Cortex of kidney (tissue), 1 donor: ENCODE measurements at places on chromosomes 13 and 19.

DNA sequence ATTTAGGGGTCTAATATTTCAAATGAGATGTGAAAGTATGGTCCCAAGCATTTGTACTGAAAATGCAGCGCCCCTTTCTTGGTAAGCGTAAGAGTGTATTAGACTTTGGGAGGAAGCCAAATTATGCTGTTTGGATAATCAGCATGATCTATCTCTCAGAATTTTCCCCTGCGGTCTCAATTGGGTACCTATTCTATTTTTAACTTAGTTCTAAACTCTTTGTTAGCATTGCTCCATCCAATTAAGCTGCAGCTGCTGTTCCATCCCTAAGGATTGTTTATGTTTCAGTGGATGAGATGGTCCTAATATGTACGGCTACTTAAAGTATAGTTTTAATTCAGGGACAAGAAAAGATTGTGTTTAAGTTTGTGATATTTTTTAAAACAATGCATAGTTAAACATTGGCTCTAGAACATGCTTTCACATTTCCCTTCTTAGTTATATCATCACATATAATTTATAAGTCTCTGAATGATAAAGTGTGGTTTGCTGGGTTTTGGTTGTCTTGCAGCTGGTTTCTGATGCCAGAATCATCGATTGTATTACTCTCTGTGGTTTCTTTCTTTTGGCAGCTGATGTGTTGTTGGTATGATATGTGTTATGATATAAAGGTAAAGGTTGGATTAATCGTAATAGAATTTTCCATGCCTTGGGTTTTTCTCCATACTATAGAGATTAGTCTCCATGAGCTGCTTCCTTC, 15.0 kb downstream of the POLR1D start:
- no peak for DNase-seq

- no peak for DNase-seq
Observed at GRCh38 chr13:42047561-42048341, 697 bp upstream of the DGKH start.

DNA sequence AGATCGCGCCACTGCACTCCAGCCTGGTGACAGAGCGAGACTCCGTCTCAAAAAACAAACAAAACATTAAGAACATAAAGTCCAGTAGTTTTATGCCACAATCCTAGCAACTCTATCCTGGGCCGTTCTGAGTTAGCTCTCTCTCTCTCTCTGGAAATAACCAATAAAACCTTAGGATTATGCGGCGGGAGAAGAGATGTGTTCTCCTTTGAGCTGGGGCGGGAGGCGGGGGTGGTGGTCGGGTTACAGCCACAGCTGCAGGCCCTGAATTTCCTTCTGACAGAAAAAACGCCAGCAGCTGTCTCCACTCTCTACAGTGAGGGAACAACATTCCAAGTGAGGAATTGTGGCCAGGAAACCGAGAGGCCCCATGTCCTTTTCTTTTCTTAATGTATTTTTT, 9.1 kb upstream of the PNMA8A start:
- DNase-seq, result no peak

DNA sequence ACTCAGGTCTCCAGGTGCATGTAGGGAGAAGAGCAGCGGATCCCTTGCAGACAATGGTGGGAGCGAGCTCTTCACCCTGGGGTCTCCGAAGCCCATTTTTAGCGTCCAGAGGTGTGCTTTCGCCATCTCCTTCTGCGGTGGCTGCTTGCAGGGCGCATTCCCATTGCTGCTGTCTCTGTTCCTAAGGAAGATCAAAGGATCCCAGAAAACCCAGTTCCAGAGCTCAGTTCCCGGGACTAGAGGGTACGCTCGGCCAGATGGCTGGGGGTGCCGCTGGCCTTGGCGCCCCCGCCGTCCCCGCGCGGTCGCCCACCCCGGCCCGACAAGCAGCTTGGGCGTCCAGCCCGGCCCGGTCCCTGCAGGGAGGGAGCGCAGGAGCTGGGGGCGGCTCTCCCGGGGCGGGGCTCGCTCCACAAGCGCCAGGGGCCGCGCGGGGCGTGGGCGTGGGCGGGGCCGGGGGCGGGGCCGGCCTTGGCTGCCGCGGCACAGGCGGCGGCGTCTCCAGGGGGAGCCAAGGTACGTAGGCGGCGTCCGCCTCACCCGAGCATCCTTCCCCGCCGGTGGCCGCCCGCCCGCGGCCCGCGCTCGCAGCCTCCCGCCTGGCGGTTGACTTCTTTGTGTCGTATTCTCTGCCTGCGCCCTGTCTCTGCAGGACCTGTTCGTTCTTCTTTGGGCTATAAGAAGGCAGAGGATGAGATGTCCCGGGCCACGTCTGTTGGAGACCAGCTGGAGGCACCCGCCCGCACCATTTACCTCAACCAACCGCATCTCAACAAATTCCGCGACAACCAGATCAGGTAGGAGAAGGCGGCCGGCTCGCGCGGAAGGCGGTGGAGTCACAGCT, 96.8 kb downstream of the ATP8A2 start:
- no peak for DNase-seq

DNA sequence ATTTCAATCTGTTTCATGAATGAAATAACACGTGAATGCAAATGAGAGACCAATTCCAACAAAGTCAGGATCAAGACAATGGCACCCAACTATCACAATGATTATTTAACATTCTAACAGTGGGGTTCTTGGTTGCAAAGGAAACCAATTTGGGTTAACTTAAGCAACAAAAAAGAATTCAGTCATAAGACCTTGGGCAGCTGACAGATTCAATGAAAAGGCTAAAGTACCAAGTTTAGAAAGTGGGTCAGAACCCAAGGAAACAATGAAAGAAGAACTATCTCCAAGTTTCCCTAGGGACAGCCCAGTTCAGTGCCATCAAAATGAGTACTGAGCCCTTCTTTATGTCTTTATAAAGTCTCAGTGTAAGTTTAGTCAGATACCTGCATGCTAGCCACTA, 17.5 kb upstream of the SIGLEC14 start:
- DNase-seq, result no peak

DNA sequence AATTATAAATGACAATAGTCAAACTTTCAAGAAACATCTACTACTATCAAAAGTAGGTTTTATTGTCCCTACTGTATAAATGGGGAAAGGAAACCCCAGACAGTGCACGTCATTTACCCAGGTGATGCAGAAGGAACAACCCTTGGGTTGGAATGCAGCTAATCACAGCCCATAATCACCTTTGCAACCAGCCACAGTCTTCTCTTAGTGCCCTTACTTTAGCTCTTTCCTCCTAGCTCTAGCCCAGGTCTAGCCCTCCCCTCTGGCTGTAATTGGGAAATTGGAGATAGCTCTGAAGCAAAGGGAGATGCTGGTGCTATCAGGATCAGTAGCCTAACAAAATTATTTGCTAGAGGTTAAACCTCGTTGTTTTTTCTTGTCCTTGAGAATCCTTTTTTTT, 25.5 kb upstream of the TSC22D1 start:
- DNase-seq, result no peak

DNA sequence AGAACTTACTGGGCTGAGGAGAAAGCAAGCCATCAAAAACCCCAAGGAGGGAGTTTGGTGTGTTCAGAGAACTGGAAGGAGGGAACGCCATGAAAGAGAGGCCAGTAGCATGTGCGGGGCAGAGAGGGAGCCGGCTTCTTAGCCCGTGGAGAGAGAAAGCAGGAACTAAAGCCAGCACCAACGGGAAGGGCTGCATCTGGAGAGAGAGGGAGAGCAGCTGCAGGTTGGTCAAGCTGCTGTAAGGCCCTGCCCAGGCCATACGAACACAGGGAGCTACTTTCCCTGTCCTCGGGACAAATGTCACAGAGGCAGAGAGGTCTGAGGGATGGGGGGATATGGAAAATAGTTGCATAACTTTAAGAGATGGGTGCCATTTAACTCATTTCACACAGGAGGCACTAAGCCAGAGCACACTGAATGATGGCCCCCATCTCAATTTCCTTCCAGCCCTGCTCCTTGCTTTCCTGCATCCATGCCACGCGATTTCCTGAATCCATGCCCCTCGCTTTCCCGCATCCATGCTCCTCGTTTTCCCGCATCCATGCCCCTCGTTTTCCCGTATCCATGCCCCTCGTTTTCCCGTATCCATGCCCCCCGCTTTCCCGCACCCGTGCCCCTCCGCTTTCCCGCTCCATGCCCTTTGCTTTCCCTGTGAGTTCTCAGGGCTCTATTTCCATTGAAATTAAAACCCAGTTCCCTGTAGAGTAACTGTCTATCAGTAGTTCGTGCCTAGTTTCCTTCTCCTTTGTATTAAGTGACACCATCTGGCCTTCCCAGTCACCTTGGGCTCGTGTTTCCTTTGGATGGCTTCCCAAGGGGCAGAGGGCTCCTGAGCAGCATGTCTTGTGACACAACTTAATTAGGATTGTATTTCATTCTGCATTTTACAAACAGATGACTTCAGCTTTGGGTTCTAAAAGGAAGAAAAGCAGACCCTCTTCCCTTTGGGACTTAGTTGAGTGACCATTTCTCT, 31.5 kb upstream of the TPT1 start:
- no peak for DNase-seq

DNA sequence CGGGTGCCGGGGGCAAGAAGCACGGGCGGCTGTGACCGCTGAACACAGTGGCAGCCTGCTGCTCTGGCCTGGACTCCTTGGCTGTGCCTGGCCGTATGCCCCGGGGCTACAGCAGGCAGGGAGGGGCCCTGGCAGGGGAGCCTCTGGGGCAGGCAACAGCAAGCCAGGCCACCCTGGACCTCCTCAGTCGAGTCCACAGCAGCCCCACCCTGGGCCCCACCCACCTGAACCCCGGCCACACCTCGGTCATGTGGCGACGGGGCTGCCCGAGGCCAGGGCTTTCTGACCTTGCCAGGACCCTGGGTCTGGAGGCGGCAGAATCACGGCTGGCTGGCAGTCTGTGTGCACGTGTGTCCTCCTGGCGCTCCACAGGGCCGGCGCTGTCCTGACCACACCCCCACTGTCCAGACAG, 8.7 kb downstream of the CILP2 start:
- no peak for DNase-seq

- no peak for DNase-seq
Observed at GRCh38 chr19:35150445-35150844, 4.1 kb upstream of the FXYD5 start.
